Natural killer cell (primary cell): ENCODE measurements at places on chromosomes 5 and 9. TPM values are rescaled to one million over a fixed set of nuclear protein-coding genes. Genes with fewer than 3 reads are reported as not detected.

DNA sequence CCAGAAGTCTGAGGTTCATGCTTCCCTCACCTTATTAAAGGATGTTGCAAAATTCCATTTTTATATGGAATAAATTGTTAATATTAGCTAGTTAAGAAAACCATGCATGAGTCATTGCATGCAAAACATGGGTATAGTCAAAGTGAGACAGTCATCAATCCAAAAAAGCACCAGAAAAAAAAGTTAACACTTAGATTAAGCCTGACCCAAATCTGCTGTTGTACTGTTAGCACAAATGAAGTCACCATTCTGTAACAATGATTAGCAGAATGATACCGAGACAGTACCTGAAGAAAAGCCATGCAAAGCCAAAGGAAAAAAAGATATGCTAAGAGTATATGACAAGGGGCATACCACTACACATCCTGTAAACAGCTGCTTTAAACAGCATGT, 49.5 kb downstream of the PKD2L2 start:
- no peak for DNase-seq

GRCh38 chr5:149001162-149001561, 61.7 kb downstream of the SH3TC2 start:
- DNase-seq = no peak

DNA sequence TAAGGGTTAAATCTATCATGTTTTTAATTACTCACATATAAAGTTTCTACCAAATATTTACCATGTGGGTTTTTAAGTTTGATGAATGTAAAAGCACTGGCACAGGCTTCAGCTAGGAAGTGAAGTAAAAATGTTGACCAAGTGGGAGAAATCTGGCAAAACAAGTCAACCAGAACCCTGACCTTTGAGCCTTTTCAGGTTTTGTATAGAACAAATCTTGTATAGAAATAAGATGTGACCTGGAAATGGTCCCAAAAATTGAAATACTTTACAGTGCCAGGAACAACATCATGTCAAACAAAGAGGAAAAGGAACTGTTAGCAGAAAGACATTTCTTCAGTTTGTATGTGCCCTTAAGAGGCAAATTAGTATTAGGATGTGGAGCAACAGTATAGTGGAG, 137.6 kb downstream of the CCDC192 start:
- DNase-seq = no peak

Gene ENTREP1
- not detected for total RNA-seq

DNA sequence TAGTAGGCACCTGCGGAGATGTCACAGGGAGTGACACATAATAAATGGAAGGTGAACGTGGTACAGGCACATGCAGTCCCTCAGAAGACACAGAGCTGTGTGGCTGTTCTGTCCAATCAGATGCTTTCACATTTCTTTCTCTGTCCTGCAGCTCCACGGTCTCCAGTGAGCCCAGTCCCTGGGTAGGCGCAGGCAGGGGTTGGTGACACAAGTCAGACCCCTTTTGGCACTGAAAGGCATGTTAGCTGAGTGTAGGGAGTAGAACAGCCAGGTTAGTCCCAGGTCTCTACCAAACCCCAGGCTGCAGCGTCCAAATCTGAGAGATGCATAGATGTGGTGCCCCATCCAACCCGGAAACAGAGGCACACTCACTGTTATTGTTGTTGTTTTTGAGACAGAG, 2.8 kb downstream of the SLC31A2 start:
- DNase-seq = no peak

- DNase-seq = no peak
Observed at GRCh38 chr9:13689925-13690324, 410.4 kb upstream of the MPDZ start.

DNA sequence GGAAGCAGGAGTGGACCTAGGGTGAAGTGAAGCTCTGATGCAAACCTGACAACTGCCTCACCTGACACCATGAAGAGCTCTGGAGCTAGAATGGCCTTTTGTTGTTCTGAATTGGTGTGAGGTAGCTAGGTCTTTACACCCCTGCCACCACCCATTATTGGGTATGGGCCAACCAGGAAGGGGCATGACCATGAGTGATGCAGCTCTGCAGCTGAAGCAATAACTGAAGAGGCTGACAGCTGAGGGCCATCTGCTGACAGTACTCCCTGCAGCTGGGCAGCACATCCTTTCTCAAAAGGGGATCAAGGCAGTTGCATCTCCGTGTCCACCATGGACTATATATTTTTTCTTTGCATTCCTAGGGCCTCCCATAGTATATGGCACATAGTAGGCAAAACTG, 87.0 kb upstream of the TLE1 start:
- DNase-seq = no peak

Gene HCN1
- total RNA-seq = not detected

DNA sequence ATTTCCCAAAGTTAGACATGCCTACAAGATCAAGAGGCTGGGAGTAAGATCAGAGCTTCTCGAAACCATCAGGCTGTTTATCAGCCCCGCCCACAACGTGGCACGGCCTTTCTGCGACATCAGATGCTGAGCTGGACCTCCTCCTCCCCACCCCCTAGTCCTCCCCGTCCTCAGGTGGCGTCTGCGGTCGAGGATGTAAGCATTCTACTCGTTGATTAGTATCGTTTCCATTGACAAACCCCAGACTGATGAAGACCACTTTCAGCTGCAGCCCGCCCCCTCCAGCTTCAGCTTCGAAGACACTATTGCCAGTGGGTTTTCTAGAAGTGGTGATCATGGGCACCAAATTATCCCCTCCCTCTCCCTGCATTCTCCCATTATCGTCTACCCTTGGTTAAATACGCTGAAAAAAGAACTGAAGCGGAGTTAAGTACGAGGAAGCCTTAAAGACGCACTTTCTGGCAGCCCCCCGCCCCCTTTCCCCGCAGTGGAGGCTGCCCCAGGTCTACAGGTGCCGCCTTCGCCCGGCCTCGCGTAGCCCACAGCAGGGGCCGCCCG, 1.1 kb downstream of the PPIC start:
- DNase-seq = no peak

- DNase-seq = no peak
Observed at GRCh38 chr9:131554843-131555351, 9.6 kb downstream of the PRRT1B start.

GRCh38 chr5:133610489-133611356, 1.6 kb downstream of the FSTL4 start:
- DNase-seq = no peak
